ENCODE measurements at places on chromosomes 1 and 21.
A peak's percentile ranks its signal among the peaks of the same experiment; 100 is the strongest.

- no peak for DNase-seq
Observed at GRCh38 chr1:94953746-94954145, 26.8 kb upstream of the CNN3 start.

DNA sequence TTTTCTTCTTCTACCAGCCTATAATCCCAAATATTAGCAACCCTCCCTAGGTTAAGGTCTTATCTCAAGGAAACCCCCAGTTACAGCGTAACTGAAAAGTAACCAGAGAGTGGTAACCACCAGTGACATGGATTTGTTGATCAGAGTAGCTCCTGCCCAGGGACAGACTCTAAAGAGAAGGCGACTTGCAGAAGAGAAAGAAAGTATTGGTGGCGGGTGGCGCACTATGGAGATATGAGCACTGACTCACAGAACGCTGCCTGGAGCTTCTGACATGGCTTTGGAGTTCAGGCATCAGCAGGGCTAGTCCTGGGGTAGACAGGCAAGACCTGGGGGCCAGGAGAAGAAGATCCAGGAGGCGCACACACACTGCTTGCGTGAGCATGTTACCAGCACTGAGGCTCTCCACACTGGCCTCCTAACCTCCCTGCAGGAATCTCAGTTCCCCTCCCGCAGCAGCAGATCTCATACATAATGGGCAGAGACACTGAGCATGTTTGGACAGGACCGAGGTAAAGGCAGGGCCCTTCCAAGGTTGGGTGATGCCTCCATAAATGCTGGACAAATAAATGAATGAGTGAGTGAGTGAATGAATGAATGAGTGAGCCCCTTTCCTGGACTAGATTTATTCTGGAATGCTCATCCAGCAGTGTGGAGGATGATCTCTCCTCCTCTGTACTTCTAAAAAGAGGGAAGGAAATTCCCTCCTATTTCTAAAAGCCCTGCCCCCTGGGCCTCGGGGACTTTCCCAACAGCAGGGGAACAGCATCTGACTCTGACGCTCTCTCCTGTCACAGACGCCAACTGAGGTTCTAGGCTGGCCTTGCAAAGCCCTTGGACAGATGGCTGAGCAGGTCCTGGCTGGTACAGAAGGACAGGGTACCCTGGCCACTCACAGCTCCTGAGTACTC, 175.5 kb downstream of the CLIC6 start:
- peak; percentile 51 for DNase-seq

- DNase-seq, result no peak
Observed at GRCh38 chr21:45979141-45979631, 2.4 kb upstream of the COL6A1 start.

DNA sequence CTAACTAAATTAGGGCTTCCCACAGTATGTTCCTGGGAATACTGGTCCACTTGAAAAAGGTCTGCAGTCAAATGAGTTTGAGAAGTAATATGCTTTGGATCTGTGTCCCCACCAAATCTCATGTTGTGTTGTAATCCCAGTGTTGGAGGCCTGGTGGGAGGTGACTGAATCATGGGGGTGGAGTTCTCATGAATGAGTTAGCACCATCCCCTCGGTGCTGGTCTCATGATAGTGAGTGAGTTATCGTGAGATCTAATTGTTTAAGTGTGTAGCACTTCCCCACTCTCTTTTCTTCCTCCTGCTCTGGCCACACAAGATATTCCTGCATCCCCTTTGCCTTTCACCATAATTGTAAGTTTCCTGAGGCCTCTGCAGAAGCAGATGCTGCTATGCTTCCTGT, 16.9 kb upstream of the DMRTB1 start:
- DNase-seq, result no peak

GRCh38 chr21:34915364-34915841, 133.7 kb downstream of the RUNX1 start:
- DNase-seq, result no peak

DNA sequence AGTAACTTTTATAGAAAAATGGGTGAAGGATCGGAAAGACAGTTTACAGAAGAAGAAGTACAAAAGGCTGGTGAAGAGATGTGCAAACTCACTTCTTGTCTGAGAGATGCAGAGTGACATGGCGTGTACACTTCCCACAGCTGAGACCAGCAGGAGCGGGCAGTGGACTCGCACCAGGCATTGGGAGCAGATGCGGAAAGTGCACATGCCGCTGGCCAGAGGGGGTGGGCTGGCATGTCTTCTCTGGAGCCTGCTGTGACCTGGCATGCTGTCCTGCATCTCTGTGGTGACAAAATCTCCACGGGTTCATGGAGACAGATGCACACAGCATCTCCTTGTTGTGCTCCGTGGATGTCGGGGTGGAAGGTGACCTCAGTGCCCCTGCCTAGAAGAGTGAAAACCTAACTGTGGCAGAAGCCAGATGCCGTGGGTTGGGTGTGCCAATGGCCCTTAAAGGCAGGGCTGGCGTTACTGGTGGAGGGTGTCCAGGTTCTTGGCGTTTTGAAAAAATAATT, 128.6 kb upstream of the COL6A1 start:
- DNase-seq, result no peak

GRCh38 chr1:169025412-169025811, 81.1 kb upstream of the ATP1B1 start:
- DNase-seq, result no peak

- DNase-seq, result no peak
Observed at GRCh38 chr1:108617724-108618056, 43.2 kb downstream of the HENMT1 start.

- DNase-seq, result peak; percentile 13
Observed at GRCh38 chr1:188670837-188671236, 1806.8 kb downstream of the BRINP3 start.

DNA sequence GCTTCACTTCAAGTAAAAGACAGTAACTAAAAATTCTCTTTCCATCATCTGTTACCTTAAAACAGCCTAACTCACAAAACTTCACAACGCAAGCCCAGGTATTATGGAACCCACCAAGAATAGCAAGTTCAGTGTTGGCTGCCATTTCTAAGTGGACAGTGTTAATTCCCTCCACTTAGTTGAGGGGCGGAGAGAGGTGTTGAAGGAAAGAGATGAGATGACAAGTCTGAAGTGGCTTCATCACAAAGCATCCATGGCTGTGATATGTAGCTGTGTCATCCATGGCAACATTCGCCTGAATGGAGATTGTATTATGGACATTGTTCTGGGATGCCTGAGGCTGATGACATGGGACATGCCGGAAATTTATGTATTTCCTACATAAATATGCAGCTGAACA, 101.8 kb downstream of the SIM2 start:
- DNase-seq, result no peak

DNA sequence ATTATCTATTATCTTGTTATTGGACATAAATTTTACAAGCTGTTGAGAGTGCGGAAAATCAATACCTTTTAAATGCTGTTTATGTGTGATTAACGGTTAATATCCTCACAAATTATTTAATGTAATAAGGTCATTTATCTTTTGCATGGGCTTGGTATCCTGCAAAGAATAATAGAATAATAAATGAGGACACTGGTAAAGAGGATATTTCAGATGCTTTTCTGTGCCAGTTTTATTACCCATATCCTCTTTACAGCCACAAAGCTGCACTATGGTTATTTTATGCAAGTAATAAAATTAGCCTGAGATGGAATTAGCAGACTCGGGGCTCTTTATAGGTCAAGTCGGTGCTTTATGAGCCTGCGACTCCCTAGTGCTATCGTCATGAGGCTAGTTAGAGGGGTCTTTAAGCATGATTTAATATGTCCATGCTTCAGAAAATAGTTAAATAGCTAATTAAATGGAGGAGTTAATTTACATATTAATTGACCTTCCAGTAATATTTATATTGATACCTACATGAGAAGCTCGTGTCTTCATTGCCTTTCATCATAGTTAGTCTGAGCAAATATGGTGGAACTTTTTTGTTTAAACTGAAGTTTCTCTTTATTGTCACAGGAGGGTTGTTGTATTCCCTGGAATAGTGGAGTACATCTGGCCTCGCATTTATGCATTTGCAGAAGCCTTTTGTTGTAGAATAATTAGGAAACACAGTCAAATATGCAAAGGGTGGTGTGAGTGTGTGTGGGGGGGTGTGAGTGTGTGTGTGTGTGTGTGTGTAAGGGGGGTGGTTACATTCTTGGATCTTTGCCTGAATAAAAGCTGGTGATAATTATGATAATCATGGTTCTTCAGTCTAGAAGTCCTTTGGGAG, 120.3 kb downstream of the ATG4C start:
- DNase-seq, result no peak

GRCh38 chr1:36359383-36359782, 26.3 kb downstream of the STK40 start:
- DNase-seq, result peak; percentile 98

GRCh38 chr1:111909030-111909429, 80.4 kb downstream of the KCND3 start:
- no peak for DNase-seq

DNA sequence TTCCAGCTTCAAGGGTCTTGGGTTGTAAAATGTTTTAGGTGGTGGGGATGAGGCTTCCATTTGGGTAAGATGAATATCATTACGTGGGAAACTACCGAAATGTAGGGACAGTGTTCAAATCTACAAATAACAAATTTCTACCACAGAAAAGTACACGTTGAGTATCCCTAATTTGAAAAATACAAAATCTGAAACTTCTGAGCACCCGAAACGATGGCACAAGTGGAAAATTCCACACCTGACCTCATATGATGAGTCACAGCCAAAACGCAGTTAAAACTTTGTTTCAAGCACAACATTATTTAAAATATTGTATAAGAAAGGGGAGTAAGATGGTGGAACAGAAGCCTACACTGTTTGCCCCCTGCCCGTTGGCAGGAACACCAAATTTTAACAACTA, 8.8 kb upstream of the HENMT1 start:
- DNase-seq, result no peak

GRCh38 chr1:162726555-162726954, 63.9 kb upstream of the HSD17B7 start:
- DNase-seq, result no peak

- no peak for DNase-seq
Observed at GRCh38 chr1:239539812-239540211, 153.4 kb downstream of the CHRM3 start.

DNA sequence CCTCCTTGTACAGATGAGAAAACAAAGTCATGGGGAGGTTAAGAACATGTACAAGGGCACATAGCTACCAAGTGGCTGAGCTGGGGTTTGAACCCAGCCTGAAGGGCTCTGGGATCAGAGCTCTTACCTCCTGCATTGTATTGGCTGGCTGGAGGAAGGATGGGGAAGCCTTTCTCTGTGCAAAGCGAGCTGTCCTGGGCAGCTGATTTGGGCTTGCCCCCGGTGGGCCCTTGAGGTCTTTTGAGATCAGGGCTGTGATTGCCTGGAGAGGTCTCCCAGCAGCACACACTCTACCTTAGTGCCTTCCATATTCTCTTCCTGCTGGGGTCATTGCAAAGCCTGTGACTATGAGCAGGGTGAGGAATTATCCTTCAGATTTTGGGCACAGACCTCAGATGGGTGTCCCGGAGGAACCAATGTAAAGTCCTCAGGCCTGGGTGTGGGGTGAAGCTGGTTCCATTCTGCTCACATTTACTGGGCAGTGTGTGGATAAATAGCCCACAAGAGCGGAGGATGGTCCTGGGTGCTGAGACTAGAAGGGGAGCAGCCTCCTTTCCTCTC, 53.3 kb upstream of the EPS8L3 start:
- no peak for DNase-seq

GRCh38 chr1:55081188-55081904, 42.0 kb downstream of the PCSK9 start:
- no peak for DNase-seq

DNA sequence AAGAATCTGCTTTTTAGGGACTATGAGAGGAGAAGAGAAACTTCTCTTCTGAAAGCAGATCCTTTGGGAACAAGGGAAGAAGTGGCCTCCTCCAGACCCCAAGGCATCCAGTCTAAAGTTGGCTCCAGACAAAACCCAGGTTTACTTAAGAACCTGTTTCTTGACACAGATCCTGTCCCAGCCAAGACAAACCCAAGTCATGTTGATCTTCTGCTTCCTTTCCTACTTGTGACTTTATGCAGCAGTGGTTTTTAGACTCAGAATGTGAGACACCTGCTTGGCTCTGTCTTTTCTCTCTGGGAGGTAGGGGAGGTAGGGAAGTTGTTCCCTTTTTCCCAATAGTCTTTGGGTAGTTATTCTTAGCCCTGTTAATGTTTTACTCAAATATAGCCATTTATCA, 38.3 kb downstream of the ELAPOR1 start:
- peak; percentile 20 for DNase-seq

DNA sequence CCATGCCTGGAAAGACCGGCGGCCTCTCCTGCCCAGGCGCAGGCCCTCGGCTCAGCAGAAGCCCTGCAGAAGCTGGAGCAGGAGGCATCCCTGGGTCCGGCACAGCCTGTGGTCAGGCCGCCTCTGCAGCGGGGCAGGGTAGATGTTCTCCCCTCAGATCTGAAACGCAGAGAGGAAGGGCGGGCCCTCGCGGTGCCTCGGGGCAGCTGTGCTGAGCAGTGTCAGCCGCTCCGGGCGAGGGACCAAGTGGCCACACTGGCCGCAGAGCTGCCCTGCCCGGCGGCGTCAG, 175.3 kb upstream of the ARHGEF16 start:
- DNase-seq, result peak; percentile 19

DNA sequence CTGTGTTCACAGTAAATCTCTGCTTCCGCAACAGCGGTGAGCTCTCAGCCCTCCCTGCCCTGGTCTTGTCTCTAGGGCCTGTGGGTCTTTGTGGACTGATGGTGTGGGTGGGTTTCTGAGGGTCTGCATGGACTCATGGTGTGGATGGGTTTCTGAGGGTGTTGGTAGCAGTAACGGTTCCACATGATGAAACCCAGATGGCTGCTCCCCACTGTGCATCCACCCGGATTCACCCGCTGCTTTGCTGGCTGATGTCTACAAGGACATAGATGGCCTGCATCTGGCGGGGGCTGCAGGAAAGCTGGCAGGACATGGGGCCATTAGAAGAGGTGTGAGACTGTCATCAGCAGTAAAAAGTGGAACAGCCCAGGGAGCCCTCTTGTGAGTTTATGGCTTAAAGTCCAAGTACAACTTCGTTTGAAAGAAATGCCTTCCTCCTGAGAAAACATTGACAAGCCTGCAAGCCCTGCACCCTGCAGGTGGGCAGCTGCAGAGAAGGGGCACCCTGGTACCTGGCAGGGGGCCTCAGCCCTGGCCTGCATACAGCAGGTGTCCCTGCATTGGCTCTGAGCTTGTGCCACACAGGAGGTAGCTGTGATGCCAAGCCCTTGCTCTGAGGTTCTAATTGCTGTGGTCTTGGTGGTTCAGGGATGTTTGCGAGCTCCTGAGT, 156.9 kb upstream of the COL6A1 start:
- no peak for DNase-seq

DNA sequence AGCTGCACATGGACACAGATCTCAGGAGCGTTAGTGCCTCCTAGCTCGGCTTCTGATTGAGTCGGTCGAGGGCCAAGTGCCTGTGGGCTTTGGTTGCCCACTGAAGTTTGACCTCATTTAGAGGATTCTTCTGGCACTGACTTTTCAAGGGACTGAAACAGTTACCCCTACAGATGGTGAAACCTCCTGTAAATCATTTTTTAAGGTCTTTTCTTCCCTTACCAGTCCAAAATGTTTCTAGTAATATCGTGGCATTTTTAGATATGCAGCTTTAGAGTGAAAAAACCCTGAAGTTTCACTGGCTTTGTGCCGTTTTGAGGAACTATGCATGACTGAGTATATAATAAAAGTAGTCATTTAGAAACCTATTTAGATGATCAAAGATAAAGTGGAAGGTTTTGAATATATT, 34.7 kb upstream of the L1TD1 start:
- DNase-seq, result no peak

GRCh38 chr1:204584699-204585372, 68.6 kb downstream of the MDM4 start:
- no peak for DNase-seq
